ENCODE measurements at places on chromosomes 3 and 15.

- peak; percentile 57 for ATAC-seq
Observed at GRCh38 chr3:71025516-71025915, 558.0 kb downstream of the FOXP1 start.

- no peak for ATAC-seq
Observed at GRCh38 chr15:67077641-67078215, 12.3 kb downstream of the SMAD3 start.

DNA sequence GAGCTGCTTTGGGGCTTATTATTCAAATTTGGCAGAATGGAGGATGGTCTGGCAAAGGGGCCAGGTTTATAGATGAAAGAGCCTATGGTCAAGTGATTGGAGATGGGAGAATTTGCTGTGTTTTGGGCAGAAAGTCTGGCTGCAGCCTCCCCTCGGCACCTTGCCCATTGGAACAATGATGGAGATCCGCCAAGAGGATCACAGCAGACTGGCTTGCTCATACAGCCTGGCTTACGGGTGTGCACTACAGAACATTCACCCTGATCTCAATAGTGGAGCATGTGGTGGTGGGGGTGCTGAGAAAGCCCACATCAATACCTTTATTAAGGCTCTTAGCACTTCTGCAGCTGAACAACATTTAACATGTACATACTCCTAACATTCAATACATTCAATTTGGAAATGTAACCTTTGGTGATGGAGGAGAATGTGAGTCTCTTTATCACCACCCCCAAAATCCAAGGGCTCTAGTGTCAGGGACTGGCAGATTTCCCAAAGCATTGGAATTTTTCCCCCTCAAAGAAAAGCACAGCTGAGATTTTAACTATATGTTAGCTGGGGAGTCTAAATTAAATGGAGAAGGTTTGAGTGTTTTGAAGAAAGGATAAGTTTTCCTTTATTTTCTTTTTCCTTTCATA, 118.4 kb upstream of the TMC3 start:
- ATAC-seq: no peak

GRCh38 chr15:38406436-38406835, 47.5 kb upstream of the FAM98B start:
- ATAC-seq: peak; percentile 53

GRCh38 chr3:182479419-182480336, 313.6 kb upstream of the ATP11B start:
- no peak for ATAC-seq

- no peak for ATAC-seq
Observed at GRCh38 chr3:57949785-57950615, 58.2 kb upstream of the FLNB start.

DNA sequence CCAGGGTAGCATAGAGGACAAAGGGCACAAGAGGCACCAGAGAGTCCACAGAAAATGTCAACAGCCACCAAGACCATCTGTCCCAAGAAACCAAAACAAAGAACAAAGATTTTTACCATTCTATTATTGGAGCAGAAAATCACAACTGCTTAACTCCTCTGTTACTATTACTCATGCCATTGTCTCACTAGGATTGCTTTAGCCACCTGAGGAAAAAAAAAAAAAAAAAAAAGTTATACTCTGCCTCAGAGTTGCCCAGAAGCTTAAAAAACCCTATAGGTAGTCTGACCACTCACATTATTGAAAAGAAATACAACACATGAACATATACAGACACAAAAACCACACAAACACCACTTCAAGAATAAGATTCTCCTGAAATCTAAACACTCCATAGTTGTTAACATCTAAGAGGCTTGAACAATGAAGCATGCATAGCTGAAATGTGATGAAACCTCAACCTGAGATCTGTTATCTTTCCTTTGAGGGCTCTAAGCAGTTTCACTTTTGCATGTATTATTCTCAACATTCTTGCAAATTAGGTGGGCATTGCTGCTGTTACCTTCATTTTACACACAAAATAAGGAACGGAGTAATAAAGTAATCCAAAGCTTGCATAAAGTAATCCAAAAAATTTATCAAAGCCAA, 85.4 kb downstream of the IGSF11 start:
- ATAC-seq: no peak

- no peak for ATAC-seq
Observed at GRCh38 chr3:16905704-16906103, 20.9 kb downstream of the PLCL2 start.

- ATAC-seq: no peak
Observed at GRCh38 chr3:105425153-105425502, 58.4 kb downstream of the ALCAM start.
